Uterus (tissue), 4 donors: ENCODE measurements at places on chromosomes 6 and 20. TPM values are rescaled to one million over a fixed set of nuclear protein-coding genes. Genes with fewer than 3 reads are reported as not detected.

GRCh38 chr20:62949153-62949821, 3.2 kb upstream of the SLC17A9 start:
- DNase-seq: no peak

DNA sequence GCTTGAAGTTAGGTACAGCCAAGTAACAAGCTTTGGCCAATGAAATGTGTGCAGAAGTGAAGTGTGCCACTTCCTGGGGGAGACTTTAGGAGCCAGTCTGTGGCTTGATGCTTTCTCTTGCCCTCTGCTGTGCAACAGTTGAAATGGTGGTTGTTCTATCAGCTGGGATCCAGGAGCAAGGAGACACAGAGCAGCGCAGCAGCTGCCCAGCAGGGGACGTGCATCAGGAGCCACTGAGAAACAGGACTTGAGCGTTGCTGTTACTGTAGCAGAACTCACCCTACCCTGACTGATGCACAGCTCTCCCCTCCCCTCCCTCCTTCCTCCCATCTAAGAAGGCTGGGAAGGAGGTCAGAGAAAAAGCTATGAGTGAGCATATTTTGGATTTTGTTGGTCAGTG, 18.9 kb upstream of the CCN5 start:
- no peak for DNase-seq

- DNase-seq: no peak
Observed at GRCh38 chr6:144519426-144519825, 234.3 kb downstream of the UTRN start.

Gene LY86
- 0.73 TPM for total RNA-seq

DNA sequence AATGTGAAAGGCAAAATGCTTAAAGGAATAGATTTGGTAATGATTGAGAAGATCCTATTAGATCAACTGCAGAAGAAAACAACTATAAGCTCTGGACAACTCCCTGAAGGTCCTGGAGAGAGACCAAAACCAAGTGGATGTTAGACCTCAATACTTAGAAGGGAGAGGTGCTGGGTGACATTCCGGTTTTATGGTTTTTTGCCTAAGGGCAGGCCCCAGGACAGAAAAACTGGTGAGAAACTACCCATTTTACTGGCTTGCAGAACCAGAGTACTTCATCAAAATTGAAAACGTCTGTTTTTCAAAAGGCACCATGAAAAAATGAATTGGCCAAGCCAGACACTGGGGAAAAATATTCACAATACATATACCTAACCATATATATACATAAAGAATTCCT, 26.3 kb downstream of the SAMHD1 start:
- DNase-seq: no peak
